ENCODE measurements at places on chromosomes 11 and 22.

- no peak for DNase-seq
Observed at GRCh38 chr11:83493917-83494316, 207.8 kb upstream of the CCDC90B start.

DNA sequence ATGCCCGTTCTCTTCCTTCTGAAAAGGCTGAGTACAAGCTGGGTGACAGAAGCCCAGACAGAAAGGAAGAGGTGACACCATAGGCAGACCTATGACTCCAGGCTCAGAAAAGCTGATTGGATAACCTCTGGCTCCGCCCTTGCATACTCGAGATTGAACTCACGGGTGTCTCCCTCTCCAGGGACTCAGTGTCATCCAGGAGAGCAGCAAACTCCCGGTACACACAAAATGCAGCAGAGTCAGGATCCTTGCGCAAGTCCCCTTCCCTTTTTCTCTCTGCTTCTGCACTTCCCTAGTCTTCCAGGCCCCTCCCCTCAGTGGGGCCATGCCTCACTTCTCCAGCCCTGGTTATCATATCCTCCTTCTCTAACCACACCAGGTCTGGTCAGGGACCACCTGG is 9.8 kb downstream of the SCN4B start:
- DNase-seq = no peak

GRCh38 chr11:45048313-45048841 is 97.7 kb upstream of the TP53I11 start:
- no peak for DNase-seq

- no peak for DNase-seq
Observed at GRCh38 chr22:42893371-42894150, 36.5 kb upstream of the ARFGAP3 start.

GRCh38 chr22:22785316-22786065 is 102.1 kb upstream of the IGLL5 start:
- DNase-seq = no peak

GRCh38 chr11:134046681-134047449 is 22.0 kb upstream of the JAM3 start:
- no peak for DNase-seq

GRCh38 chr11:115942011-115942410 is 437.8 kb upstream of the CADM1 start:
- no peak for DNase-seq

- DNase-seq = no peak
Observed at GRCh38 chr22:30531651-30532608, 14.6 kb downstream of the SEC14L6 start.

DNA sequence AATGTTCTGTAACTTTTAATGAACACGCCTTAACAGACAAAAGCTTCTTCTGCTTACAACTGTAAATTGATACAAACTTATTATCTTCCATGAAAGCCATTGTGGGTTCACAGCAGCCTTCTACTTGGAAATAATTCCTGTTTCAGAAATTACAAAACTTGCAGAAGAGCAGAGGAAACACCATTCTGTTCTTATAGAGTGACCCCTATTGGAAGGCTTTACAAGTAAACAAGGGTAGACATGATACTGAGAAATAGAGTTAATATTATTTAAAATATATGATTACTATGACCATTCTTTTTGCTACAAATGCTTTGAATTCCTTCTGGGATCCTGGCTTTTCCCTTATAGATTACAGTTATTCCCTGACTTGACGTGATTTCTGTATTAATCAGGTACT is 32.4 kb upstream of the KCNA4 start:
- DNase-seq = no peak

DNA sequence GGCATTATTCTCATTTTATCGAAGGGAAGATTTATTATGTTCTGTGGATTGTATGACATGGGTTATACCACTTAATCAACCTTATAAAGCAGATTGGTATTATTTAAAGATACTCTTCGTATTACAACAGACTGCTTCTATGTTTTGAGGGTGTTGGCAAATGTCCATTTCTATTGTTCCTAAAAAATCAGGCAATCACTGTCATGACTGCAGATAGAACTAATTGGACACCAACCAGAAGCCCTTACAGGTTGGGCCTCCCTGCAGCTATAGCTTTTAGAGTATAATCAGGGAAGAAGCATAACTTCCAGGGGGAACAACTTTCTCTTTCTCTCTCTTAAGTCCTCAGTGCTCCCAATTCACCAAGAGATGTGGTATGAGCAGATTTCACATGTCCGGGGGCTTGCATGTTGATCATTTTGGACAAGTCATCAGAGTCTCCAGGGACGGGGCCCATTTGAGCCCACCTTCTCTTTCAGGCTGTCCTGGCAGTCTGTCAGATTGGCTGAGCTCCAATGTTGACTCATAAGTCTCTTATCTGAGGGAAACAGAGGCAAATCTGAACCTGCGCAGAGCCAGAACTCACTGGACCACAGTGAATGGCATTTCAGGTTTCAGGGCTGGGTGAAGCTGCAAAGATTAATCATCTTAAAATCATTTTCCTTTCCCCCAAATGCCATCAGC is 264.0 kb upstream of the CCDC90B start:
- DNase-seq = no peak

GRCh38 chr22:22894740-22895731 is 7.4 kb downstream of the IGLL5 start:
- DNase-seq = no peak

- no peak for DNase-seq
Observed at GRCh38 chr11:19683141-19683805, 29.4 kb upstream of the NAV2 start.

GRCh38 chr11:10319702-10320558 is 15.1 kb downstream of the ADM start:
- no peak for DNase-seq

- DNase-seq = no peak
Observed at GRCh38 chr11:120065876-120066275, 72.0 kb downstream of the TRIM29 start.

DNA sequence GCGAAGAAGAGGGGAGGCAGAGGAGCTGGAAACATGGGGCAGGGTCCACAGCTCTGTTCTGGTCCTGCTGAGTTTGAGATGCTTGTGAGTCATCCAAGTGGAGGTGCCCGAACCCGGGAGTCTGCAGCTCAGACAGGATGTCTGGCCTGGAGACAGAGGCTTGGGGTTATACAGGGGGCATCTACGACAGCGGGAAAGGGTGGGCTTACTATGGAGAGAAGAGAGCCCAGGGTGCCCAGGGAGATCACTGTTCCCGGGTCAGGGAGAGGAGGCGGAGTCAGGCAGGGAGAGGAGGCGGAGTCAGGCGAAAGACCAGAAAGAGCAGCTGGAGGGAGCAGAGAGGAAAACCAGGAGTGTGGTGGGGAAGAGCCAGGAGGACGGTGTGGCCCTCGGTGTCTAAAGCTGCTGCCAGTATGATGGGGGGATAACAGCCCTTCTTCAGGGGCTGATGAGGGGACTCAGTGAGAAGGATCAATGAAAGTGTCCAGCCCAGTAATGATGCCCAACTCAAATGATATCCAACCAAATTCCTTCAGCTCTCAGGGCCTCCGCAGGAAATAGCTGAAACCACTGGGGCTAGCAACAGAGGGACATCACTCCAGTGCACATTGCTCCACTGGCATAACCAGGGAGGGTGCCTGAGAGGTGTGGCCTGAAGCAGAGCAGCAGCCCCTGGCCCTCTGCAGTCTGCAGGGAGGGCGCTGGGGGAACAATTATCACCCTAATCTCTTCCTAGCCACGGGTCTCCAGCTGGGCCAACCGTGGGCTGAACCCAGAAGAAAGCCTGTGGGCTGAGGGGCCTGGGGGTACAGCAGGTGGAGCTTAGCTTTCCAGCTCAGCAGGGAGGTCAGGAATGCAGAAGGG is 2.6 kb upstream of the LTBP3 start:
- peak; percentile 31 for DNase-seq

DNA sequence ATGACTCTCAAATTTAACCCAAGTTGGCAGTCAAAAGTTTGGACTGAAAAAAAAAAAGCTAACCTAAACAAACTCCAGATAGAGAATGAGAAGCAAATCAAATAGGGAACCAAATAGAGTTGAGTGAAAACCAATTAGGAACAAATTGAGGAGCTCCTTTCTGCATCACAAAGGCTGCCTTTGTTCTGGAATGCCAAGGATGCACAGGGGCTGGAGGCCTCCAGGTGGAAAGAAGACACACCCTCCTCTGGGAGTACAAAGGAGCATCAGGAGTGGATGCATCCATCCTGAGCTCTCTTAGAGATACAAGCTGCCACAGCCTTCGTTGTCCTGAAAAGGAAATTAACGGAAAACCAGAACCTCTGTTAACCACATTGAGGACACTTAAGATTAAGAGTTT is 73.3 kb downstream of the MRGPRX1 start:
- DNase-seq = no peak

- DNase-seq = no peak
Observed at GRCh38 chr11:104618954-104619353, 279.3 kb downstream of the CASP12 start.

GRCh38 chr11:76669901-76670484 is 554 bp downstream of the LRRC32 start:
- DNase-seq = no peak

GRCh38 chr11:57133366-57134038 is 48.3 kb upstream of the LRRC55 start:
- DNase-seq = no peak

- DNase-seq = no peak
Observed at GRCh38 chr22:24827296-24827695, 21.3 kb downstream of the SGSM1 start.

DNA sequence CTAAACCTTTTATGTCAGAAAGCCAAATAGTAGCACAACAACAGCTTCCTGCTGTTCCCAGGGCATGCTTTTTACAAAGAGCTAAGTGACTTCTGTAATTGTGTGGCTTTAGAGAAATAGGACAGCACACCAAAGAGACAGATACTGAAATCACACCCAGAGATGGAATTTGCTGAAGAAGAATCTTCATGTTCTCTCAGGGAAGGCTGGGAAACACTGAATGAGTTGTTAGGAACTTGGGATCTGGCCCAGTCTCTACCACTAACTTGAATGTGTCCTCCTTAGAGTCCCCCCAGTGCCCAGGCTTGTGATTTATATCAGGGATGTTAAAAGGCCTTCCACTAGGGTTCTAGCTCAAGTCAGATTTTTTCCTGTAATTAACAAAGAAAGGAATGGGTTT is 175.2 kb downstream of the DBX1 start:
- DNase-seq = no peak

GRCh38 chr11:110219006-110219785 is 77.2 kb downstream of the RDX start:
- DNase-seq = no peak

DNA sequence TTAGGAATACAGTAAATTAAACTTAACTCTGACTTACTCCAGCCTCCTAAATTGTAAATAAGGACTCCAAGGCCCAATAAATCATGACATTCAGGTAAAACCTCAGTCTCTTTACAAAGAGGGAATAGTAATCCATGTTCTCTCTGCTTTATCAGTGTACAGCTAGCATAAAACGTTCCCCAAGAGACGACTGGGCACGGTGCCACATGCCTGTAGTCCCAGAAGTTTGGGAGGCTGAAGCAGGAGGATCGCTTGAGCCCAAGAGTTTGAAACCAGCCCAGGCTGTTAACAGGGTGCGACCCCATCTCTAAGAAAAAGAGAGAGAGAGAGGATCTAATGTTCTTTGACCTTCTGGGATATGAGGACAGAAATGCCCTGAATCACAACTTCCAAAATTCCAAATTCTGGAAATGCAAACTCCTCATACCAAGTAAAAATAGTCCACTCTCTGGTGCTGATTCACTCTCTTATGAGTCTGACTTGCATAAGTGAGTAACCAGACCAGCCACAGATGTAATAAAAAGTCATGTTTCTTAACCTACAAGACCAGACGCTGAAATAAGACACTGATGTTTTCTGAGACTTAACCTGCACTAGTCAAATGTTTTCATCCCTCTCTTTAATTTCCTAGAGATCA is 25.5 kb downstream of the NNMT start:
- no peak for DNase-seq

GRCh38 chr22:45597460-45598192 is 74.0 kb upstream of the ATXN10 start:
- DNase-seq = no peak

DNA sequence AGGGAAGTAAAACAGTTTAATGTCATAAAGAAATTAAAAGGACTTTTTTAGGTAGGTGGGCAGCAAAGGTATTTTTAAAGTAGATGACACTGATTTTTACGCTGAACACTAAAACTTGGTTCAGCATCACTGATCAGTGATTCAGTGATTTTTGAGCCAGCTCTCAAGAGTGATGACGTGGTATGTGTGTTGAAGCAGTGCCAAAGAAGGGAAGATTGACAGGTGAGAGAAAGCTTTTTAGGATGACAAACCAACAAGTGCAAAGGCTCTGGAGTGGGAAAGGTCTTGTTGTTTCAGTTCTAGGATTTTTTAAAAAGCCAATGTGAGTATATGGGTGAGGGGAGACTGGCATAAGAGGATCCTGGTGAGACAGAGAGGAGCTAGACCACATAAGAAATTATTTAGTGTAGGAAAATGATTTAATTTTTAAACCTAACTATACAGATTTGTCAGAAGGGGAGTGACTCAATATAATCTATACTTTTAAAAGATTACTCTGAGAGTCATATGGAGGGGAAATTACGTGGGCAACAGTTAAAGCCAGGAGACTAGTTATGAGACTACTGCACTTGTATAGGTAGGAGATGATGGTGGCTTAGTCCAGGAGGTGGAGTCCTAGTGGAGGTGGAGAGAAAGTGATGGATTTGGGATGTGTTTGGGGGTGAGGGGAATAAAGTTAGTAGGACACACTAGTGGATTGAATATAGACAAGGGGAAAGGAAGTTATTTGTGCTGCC is 17.6 kb upstream of the CALCB start:
- DNase-seq = no peak

GRCh38 chr11:62419314-62419929 is 589 bp downstream of the SCGB1A1 start:
- DNase-seq = no peak

- DNase-seq = no peak
Observed at GRCh38 chr22:49849161-49850020, 4.3 kb upstream of the ZBED4 start.

- no peak for DNase-seq
Observed at GRCh38 chr22:28344918-28345703, 334.5 kb downstream of the TTC28 start.
